Peyer's patch (tissue), 4 donors: ENCODE measurements at places on chromosomes 6 and 20.

DNA sequence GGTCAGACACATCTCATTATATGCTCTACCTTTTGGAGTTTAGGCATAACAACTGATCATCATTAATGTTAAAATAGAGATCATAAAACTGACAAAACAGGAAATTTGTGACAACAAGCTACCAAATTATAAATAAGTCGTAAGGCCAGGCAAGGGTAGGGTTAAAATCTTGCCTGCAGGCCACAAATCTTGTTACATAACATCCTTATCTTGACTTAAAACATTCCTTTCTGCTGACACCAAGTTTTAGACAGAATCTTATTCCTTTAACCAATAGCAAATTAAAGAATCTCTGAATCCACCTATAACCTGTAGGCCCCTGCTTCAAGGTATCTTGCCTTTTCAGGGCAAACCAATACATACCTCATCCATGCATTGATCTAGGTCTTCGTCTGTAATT, 32.5 kb upstream of the NKAIN2 start:
- DNase-seq = no peak

DNA sequence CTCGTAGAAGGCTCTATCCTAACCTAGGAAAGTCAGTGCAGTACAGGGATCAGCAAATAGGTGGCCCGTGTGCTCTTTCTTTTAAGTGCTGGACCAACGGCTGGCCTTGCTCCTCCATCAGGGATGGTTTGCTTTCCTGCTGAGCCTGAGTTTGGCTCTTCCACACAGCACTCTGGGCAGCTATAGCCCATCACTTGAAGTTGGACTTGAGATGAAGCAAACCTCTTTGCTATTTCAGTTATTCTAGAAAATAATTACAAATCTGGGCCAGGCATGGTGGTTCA, 66.9 kb upstream of the KCNK16 start:
- no peak for DNase-seq

GRCh38 chr20:19828232-19828631, 70.2 kb downstream of the RIN2 start:
- peak; percentile 46 for DNase-seq

- DNase-seq = no peak
Observed at GRCh38 chr20:17023806-17024205, 203.0 kb upstream of the PCSK2 start.

DNA sequence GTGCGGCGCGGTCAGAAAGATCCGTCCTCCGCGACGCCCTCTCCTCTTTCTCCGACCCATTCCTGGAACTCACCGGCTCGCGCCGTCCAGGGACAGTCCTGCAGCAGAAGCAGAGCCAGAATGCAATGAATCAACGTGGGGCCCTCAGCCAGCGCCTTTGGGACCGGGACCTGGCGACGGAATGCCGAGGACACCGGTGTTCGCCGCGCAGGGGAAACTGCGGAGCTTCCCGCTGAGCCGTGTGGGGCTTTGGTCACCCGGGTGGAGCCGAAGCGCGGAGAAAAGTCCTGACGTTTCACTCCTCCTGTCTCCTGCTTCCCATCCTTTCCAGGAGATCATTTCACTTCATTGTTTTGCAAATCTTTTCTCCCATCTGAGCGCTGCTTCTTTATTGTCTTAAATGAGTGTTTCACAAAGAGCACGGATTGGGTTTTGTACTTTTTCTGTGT, 26.5 kb downstream of the ULBP1 start:
- DNase-seq = no peak

DNA sequence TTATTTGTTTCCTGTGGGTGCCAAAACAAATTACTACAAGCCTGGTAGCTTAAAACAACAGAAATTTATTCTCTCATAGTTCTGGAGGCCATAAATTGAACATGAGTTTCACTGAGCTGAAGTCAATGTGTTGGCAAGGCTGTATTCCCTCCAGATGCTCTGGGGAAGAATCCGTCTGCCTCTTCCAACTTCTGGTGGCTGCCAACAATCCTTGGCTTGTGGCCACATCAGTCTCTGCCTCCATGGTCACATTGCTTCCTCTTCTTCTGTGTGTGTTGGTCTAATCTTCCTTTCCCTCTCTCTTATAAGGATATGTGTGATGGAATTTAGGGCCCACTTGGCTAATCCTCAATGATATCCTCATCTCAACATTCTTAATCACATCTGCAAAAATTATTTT, 92.8 kb upstream of the EPB41L1 start:
- no peak for DNase-seq

- DNase-seq = no peak
Observed at GRCh38 chr6:80425089-80425823, 318.8 kb downstream of the BCKDHB start.

- DNase-seq = no peak
Observed at GRCh38 chr6:1379788-1380147, 9.6 kb upstream of the FOXF2 start.

DNA sequence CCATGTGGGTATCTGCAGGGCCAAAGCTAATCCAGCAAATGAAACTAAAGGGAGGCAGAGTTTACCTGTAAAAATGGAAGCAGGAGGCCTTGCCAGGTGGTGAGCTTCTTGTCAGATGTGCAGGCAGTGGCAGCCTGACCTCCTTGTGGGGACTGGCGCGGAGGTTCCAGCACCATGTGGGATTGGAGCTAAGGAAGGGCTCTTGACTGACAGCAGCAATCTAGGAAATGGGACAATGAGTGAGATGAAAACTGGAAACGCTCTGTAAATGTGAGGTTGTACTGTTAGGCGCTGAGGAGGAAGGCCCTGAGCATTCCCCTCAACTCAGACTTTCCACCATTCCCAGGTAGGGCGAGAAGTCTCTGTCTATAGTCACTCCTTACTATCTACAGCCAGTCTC, 81.8 kb upstream of the ARMC2 start:
- DNase-seq = no peak

DNA sequence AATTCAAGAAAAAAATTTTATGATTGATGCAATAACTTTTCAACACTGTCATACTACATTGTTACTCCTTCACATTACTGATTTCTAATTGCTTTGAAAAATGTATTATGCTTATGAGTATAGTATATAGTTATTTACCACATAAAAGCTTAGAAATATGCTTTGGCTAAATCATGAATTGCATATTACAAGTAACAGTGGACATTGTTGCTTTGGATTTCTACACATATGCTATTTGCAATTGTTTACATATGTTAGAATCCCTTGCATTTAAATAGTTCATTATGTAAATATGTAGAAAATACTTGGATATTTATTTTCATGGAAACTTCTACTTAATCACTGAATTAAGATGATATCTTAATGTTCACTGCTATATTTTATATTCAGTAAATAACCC, 577.5 kb downstream of the QKI start:
- DNase-seq = no peak

- no peak for DNase-seq
Observed at GRCh38 chr6:56549014-56549413, 93.7 kb downstream of the DST start.

DNA sequence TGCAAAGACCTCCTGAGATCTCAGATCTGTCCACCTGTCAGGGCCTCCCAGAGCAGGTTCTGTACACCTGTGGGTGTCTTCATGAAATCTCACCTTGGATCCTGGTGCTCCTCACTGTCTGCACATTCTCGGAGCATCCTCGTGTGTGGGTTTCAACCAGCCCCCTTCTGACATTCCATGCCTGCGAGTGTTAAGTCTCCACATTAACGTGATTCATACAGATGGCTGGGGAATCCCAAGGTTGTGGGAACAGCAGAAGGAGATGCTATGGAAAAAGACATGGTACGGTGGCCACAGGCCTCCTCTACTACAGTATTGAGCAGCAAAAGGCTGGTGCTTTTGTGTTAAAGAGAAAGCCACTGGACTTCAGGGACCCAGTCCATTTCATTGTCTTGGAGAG, 556.5 kb downstream of the DHX35 start:
- DNase-seq = no peak

DNA sequence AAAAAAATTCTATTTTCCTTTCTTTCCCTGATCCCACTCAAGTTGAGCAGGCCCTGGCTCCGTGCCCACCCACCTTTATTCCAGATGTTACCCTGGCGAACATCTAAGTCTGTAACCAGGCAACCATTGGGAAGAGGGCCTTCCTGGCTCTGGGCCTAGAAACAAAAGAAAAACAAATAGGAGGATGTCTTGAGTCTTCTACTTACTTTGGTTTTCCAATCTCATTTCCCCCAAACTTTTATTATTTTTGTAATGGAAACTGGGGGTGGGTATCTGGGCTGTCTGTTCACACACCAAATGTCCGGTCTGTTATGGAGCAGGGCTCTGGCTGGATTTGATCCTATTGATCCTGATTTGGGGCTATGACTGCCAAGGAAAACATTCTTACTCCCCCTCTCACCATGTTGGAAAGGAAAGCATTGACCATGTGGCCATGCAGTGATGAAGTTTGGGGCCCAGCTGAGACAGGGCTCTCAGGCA, 744.1 kb downstream of the DHX35 start:
- no peak for DNase-seq

DNA sequence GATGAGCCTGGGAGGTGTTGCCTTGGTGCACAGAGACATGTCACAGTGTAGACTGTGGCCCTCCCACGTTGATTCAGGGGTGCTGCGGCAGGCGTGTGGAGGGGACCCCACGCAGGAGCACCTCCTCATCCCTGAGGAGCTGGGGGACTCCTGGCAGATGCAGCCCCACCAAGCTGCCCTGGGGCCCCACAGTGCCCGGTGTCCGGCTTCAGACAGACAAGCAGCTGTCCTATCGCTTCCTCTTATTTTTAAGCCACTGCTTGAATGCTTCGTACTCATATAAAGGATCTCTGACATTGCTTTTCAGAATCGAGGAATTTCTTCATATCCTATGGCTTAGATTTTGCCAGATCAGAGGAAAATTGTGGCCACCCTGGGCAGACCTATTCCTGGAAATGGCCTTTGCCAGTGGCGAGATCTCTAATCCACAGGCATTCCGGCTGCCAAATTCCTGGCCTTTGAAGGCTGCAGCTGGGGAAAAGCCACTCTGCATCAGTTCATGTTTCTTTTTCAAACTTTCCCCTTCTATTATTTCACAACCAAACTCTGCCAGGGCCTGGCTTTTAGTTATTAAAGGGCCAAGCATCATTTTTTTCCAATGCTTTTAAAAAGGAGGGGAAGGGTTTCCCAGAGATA, 337.0 kb downstream of the THBS2 start:
- no peak for DNase-seq

DNA sequence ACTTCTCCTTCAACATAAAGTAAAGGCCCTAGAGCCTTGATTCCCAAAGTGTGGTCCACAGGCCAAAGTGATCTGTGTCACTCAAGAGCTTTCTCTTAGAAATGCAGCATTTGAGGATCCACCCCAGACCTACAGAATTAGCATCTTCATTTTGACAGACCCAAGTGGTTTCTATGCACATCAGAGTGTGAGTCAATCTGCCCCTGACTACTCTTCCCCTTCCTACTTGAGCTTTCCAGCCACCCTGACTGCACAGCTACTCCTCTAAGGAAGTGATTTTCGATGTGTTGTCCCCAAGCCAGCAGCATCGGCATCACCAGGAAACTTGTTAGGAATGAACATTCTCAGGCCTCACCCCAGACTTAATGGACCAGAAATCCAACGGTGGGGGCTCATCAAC, 2.6 kb downstream of the MEP1A start:
- DNase-seq = no peak

DNA sequence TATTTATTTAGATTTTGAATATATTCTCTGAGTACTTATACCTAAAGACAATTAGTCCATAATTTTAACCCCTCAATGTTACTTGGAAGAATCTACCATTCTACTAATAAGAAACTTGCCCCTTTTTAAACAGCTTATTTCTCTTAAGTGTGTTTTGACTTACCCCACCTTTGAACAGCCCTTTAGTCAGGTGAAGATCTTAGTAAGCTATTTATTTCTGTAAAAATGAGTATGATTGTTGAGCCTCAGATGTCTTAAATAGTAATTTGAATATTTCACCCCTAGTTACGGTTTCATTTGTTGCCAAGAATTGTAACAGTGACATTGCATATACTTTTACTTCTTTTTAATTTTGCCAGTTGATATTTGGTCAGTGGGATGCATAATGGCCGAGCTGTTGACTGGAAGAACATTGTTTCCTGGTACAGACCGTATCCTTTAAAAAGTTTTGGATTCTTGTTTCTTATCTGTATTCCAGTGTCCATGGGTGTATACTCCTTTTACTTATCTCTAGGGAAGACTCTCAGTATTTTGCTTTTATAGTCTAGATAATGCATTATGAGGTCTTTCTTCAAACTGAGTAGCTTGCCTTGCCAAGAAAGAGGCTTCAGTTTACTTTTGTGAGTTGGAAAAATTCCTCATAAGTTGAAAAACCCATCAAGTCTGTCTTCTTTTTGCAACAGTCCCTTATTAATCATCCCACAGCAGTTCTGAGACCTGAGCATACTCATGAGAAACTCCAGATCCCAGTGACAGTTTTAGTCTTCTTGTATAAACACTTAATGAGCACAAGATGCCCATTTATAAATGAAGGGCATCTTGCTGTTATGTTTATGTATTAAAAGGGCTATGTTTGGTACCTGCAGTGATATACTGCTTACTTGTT, 48.8 kb downstream of the MAPK14 start:
- no peak for DNase-seq

DNA sequence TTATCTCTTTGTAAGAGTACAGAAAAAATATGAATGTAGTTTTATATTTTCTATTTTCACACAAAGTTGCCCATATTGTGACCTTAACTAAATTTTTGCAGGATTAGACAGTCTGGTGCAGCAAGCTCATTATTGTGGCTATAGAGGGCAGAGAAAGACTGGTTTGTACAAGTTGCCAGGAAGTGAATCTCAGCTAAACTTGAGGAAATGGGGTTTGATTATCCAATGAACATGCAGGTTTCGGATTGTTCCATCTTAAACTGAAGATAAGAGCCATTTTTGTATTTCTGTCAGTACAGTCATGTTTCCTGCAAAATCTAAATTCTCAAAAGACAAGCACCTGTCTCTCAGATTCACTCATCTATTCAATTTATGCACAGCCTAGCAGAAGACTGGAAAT, 390.9 kb downstream of the MMUT start:
- DNase-seq = no peak

DNA sequence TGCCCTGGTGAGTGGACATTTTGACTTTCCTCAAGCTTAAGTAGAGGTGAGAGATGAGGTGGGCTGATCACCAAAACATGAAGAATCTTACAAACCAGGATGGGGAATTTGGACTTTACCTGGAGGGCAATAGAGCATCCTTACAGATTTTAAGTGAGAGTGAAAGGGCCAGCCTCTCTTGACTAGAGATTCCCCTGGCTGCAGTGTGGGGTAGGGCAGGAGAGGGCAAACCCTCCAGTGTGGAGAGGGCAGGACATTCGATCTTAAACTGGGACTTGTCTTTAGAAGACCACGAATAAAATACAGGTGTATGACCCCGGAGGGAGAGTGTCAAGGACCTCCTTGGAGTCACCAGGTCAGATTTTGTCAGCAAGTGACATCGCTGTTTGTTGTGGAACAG, 105.1 kb downstream of the SNAP25 start:
- no peak for DNase-seq

- DNase-seq = peak; percentile 54
Observed at GRCh38 chr6:125154118-125154760, 666 bp downstream of the TPD52L1 start.

GRCh38 chr6:12911427-12911826, 194.9 kb downstream of the PHACTR1 start:
- no peak for DNase-seq

DNA sequence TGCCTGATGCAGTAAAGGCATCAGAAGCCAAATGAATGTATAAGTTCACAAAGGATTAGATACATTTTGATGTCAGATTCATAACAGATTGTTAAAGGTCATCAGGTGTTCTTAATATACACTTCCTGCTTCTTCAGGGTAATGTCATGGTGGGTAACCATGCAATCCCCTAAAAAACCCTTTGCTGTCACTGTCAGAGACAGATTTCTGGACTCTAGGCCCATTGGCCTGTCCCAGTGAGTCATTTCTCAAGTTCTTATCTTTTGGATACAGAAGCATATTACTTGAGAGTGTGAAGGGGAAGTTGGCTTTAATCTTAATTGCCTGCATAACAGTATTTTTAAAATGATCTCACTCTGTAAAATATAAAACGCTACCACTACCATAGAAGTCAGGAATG, 895.6 kb upstream of the MAP3K7 start:
- no peak for DNase-seq
